Calu3 (cell line): ENCODE measurements at places on chromosomes 7 and 10. TPM values are rescaled to one million over a fixed set of nuclear protein-coding genes. Genes with fewer than 3 reads are reported as not detected.

NXPH1 gene
- total RNA-seq = not detected in 2 replicates

LBX1 gene
- not detected in 2 replicates for total RNA-seq

IGF2BP3 gene
- total RNA-seq = 111 and 114 TPM in 2 replicates

GJC3 gene
- total RNA-seq = not detected in 2 replicates

DNA sequence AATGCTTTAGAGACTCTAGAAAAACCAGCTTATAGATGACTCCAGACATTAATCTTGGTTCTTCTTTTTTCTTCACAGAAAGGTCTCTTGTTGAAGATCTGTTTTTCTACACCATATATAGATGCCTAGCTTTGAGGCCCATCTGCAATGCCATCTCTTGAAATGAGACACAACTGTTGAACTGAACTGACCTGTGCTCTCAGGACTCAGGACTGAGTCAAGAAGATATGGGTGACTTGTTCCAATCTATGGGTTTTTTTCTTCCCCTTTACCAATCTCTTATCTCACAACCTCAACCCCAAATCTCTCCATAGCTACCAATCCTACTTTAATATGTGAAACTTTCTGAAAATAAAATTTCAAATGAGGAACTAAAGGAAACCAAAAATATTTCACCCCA is 194.7 kb downstream of the SNX13 start:
- H3K27me3 ChIP-seq = no peaks in the 10 kb centered on the region
- no peak for DNase-seq
- no peaks in the 10 kb centered on the region for H3K4me1 ChIP-seq
- no peaks in the 10 kb centered on the region for H3K36me3 ChIP-seq
- no peak overlapping the region for H3K27ac ChIP-seq

DNA sequence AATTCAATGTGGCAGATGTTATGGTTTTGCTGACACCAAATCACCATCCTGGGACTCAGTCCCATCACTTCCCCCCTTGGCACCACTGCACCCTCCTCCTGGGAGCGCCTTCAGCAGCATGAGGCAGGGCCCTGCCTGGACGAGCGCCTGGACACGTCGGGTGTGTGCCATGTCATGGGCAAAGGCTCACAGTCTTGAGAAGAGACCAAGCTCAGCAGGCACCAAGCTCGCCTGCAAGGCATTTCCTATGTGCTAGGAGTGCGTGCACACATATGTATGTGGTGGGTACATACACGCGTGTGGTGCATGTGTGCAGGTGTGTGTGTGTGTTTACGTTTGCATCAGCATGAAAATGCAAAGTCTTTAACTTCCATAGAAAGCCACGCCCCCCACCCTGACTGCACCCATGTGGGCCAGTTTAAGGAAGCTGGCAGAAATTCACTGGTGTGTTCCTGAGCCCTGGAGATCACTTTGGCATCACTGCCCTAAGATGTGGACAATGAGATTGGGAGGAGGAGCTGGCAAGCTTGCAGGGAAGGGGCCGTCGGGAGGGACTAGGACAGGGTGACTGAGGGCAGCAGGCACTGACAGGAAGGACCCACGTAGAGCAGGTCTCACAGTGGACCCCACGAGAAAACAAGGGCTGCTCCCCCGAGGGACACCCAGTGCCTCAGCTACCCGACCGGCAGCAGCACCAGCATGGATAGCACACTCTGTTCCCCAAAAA is 169.9 kb upstream of the PPP2R2D start:
- no peak overlapping the region for H3K4me3 ChIP-seq
- no peaks in the 10 kb centered on the region for H3K27me3 ChIP-seq
- no peak for DNase-seq
- H3K4me1 ChIP-seq = peaks cover 30% of the 10 kb centered on the region

- peaks cover 27% of the 10 kb centered on the region for H3K4me1 ChIP-seq
- H3K27me3 ChIP-seq = peaks cover 9% of the 10 kb centered on the region
- no peak overlapping the region for H3K4me3 ChIP-seq
- no peak overlapping the region for H3K27ac ChIP-seq
- no peak for DNase-seq
Observed at GRCh38 chr10:75427951-75428350, 3.5 kb upstream of the LRMDA start.

- H3K4me3 ChIP-seq = no peak overlapping the region
- no peak overlapping the region for H3K27ac ChIP-seq
- H3K4me1 ChIP-seq = no peaks in the 10 kb centered on the region
- H3K27me3 ChIP-seq = no peaks in the 10 kb centered on the region
- DNase-seq = no peak
- H3K36me3 ChIP-seq = no peaks in the 10 kb centered on the region
Observed at GRCh38 chr10:51821045-51821444, 121.7 kb upstream of the CSTF2T start.

- no peaks in the 10 kb centered on the region for H3K36me3 ChIP-seq
- no peak overlapping the region for H3K27ac ChIP-seq
- H3K4me1 ChIP-seq = no peaks in the 10 kb centered on the region
- H3K27me3 ChIP-seq = no peaks in the 10 kb centered on the region
Observed at GRCh38 chr7:139004321-139005090, 23.3 kb upstream of the KIAA1549 start.

DNA sequence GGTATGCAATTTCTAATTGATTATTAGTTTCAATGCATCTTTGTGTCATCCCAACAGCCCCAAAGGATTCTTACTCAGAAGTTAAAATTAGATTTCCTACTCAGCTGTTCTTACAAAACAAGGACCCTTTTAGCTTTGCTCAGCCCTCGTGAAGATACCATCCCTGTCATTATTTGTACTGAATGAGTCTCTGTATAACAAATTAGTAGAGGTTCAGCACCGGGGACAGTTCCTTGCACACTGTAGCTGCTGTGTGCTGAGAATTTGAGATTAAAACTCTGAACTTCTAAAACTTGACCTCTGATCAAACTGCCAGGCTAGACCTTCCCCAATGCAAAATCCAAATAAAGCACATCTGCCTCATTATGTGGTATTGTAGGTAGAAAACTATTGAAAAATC is 299.1 kb downstream of the LHFPL3 start:
- H3K27ac ChIP-seq = no peak overlapping the region
- peaks cover 33% of the 10 kb centered on the region for H3K27me3 ChIP-seq
- no peaks in the 10 kb centered on the region for H3K36me3 ChIP-seq
- H3K4me3 ChIP-seq = no peak overlapping the region

- H3K27me3 ChIP-seq = no peaks in the 10 kb centered on the region
- no peak overlapping the region for H3K4me3 ChIP-seq
- no peak for DNase-seq
- H3K4me1 ChIP-seq = peaks cover 56% of the 10 kb centered on the region
- H3K36me3 ChIP-seq = peaks cover 81% of the 10 kb centered on the region
- H3K27ac ChIP-seq = no peak overlapping the region
Observed at GRCh38 chr7:20193873-20194272, 23.3 kb downstream of the MACC1 start.

DNA sequence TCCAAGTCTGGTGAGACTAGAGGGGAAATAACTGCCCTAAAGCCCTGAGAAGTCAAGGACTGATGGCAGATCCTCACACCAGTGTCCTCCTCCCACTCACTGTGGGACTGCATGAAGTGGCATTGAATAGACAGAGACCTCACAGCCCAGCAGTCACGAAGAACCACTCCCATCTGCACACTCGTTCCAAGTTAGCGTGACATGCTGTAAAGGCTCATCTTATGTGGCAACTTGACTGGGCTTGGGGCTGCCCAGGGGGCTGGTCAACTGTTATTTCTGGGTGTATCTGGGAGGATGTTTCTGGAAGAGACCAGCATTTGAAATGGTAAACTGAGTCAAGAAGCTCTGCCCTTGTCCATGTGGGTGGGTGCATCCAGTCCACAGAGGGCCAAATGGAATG is 104.7 kb downstream of the ADARB2 start:
- peaks cover 1% of the 10 kb centered on the region for H3K36me3 ChIP-seq
- H3K4me1 ChIP-seq = no peaks in the 10 kb centered on the region
- DNase-seq = no peak
- H3K27ac ChIP-seq = no peak overlapping the region

GRCh38 chr7:117021986-117022385 is 68.7 kb downstream of the ST7 start:
- H3K27me3 ChIP-seq = no peaks in the 10 kb centered on the region
- H3K4me3 ChIP-seq = no peak overlapping the region
- H3K4me1 ChIP-seq = no peaks in the 10 kb centered on the region
- DNase-seq = no peak

DNA sequence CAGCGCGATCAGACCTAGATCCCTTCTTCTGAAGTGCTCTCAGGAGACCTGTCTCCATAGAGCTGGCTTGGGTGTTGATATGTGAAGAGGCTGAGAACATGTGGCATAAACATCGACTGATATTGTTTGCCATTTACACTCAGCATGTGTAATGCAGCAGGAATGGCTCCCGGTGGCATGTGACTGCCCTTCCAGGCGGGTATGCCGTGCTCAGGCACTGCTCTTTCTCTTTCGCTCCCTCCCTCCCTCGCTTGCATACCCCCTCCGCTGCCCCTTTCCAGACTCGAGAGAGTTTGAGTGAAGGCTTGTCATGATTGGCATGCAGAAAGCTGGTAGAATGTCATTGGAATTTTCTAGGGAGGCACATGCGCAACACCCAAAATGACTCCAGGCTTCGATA is 107.3 kb upstream of the PDCD4 start:
- no peak overlapping the region for H3K27ac ChIP-seq
- H3K4me3 ChIP-seq = no peak overlapping the region
- peaks cover 13% of the 10 kb centered on the region for H3K27me3 ChIP-seq
- no peaks in the 10 kb centered on the region for H3K4me1 ChIP-seq
- no peak for DNase-seq
- no peaks in the 10 kb centered on the region for H3K36me3 ChIP-seq
